AG08395 (cell line): ENCODE measurements at places on chromosomes 7 and 10.

- DNase-seq = no peak
Observed at GRCh38 chr10:99905971-99906370, 103.8 kb downstream of the DNMBP start.

DNA sequence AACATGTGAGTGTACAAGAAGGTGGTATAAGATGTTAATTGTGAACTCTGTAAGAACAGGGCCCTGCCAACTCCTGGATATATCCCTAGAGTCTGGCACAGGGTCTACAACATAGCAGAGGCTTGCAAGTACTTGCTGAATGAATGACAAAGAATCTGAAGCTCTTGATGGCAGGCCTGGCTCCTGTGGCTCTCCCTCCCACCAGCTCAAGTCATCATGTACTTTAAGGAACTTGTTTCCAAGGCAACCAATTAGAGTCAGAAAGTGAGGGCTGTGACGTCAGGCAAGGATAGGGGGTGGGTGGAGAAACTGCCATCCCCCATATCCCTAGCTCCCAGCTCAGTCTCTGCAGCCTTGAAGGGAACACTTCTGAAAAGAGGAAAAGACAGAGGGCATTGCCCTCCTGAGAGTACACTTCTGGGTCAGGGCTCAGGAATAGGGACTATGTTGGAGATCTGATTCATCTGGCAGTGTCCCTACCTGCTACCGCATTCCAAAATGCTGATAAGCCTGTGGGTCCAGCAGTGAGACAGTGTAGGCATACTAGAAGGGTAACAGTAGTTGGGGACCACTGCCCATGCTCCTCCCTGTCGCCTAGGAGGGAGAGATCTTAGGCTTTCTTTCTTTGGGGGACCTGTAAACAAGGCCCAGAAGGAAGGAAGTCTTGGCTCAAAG lies 34.6 kb upstream of the BTRC start:
- no peak for DNase-seq

DNA sequence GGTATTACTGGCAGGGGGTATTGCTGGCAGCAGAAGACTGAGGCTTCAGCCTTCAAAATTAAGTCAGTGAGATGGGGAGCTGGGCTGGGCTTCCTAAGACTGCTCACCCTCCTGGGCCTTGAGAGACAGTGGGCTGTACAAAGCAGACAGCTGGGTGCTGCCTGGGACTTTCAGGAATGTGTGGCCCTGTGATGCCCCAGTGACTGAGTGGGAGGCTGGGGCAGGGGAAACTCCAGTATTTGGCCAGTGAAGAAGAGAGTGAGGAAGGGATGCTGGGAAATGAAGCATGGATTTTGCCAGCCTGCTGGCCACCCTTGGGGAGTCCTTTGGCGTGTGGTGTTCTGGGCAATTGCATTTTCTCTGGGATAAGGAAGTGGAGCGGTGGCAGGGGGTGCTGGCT lies 442 bp downstream of the ANKRD2 start:
- DNase-seq = no peak

- DNase-seq = no peak
Observed at GRCh38 chr10:71081912-71082311, 130.5 kb upstream of the UNC5B start.

DNA sequence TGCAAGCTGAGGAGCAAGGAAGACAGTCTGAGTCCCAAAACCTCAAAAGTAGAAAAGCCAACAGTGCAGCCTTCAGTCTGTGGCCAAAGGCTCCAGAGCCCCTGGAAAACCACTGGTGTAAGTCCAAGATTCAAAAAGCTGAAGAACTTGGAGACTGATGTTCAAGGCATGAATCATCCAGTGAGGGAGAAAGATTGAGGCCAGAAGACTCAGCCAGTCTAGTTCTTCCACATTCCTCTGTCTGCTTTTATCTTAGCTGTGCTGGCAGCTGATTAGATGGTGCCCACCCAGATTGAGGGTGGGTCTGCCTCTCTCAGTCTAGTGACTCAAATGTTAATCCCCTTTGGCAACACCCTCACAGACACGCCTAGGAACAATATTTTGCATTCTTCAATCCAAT lies 20.1 kb upstream of the MDFIC start:
- DNase-seq = peak; percentile 35

DNA sequence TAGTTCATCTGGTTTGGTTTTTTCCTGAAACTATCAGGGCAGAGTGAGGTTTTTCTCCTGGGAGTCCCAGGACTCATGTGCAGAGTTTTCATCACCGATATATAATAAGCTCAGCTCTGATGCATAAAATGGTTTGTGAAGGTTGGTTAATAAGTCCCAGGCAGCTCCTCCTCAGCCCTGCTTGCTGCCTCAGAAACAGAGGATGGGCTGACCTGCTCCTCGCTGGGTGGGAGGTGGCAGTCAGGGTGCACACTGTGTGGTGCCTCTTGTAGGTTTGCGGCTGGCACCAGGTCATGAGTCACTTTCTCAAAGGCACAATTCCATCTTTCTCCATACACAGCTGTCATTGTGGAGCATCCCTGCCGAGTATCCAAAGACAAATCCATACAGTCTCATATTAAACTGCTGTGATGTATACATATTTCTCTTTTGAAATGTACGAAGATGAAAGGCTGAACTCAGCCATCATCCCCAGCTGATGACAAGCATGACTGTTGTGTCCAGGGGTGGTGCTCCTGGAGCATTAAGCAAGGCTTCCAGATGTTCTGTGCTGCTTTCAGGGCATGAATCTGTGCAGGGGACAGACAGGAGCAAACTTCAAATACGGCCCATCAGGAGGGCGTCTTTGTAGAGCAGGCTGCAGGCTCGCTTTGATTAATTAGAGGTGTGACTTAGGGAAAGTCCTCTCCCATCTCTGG lies 125.7 kb upstream of the NPS start:
- no peak for DNase-seq

DNA sequence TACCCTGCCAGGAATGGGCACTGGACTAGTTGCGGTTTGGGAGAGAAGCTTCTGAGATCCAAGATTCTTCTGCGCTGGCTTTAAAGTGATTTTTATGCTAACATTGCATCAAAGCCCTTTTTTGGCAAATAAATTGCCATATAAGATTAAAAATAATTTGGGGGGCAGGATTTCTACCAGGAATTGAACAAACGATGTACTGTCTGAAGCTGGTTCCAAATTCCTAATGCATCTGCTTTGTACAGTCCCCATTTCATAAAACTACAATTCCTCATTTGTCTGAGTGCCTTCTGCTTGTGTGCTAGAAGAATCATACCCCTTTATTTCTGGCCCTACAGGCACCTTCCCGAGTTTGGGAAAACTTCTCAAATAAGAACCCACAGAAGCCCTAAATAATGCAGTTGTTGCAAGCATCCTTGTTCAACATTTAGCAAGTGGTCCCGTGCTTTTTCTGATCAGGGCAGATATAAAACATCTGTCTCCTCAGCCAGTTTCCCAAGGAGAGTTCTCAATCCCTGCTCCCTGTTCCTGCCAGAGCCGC lies 349.7 kb downstream of the PTEN start:
- DNase-seq = no peak

- DNase-seq = peak; percentile 29
Observed at GRCh38 chr7:41503438-41503837, 199.5 kb downstream of the INHBA start.

DNA sequence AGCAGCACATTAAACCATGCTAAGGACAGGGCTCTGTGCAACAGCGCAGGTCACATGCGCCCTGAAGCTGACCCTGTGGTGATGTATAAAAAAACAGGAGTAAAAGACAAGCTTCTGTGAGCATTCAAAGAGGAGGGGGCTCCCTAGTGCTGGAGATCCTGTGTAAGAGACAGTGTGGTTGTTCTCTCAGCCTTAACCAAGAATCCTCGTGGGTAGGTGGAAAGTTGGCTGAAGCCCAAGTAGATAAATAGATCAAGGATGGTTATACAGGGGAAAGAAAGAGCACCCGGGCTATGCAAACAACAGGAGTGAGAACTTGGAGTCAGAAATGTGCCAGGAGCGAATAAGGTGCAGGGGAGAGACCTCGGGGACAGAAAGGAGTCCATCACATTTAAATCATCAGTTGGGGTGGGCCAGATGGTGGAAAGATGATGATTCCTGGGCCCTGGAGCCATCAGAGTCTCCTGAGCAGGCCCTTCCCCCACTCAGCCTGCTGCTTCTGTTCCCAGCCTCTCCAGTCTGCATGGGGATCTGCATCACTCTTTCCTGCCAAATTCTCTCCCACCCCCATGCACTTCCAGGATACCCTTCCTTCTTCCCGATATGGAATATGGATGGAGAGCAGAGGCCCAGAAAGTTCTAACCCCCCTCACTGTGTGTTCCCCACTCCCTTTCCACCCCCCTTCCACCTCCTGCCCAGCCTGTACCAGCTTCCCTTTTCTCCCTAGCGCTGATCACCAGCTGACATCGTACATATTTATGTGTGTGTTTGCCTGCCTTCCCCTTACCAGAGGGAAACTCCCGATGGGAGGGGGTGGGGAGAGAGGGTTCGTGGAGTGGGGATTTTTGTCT lies 78.1 kb upstream of the PRR15 start:
- no peak for DNase-seq

GRCh38 chr7:93015779-93016481 lies 101.8 kb downstream of the SAMD9 start:
- peak; percentile 45 for DNase-seq

DNA sequence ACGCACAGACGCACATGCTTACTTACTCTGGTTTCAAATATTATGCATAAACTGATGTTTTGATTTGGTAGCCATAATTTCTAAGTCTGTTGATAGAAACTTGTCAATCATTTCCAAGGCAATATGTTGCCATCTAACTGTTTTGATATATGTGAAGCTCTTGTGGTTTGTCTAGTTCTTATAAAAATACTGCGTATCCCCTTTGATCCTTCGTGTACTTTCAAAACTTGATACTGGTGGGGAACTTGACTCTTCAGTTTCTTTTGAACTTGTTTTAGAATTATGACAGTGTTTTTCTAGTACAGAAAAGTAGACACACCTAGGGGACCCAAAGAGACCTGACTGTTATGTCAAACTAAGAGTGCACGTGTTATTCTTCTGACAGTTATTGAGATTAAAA lies 708.0 kb downstream of the LRMDA start:
- no peak for DNase-seq

DNA sequence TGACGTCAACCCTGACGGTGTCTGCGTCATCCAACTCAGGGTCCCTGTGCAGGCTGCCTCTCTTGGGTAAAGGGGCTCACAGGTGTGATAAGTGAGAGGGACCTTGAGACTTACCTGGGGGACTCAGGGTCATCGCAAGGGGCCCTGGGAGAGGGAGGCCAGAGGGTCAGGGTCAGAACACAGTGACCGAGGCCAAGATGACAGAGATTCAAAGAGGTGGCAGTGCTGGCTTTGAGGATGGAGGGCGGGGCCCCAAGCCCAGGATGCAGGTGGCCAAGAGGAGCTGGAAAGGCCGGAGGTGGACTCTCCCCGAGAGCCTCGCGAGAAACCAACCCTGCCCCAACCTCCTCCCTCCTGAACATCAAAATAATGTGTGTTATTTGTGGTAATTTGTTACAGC lies 165.2 kb upstream of the PPP2R2D start:
- DNase-seq = no peak

DNA sequence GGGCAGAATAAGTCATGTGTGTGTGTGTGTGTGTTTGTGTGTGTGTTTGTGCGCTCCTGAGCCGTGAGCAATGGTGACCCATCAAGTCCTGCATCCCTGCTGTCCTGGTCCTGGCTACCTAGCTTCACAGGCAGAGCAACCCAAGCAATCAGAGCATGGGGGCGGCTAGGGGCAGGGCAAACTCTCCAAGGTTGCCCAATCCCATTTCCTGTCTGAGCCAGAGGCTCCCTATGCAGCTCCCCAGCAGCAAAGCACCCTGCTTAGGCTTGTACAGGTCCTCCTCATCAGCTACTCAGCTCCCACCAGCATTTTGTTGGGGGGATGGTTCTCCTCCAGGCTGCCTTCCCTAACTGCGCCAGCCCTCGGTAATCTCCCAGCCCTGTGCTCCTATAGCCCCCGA lies 31.1 kb upstream of the CRHR2 start:
- DNase-seq = no peak

DNA sequence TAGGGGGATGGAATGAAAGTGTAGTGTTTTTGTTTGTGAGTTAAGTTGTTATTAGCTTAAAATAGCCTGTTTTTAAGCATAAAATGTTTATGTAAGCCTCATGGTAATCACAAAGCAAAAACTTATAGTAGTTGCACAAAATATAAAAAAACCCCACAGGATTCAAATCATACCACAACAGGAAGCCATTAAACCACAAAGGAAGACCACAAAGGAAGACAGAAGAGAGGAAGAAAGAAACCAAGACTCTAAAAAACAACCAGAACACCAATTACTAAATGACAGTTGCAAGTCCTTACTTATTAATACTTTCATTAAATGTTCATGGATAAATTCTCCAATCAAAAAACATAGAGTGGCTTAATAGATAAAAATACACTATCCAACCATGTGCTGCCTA lies 63.6 kb downstream of the ANKRD7 start:
- DNase-seq = no peak

GRCh38 chr10:117865945-117866344 lies 180.8 kb downstream of the RAB11FIP2 start:
- no peak for DNase-seq

- no peak for DNase-seq
Observed at GRCh38 chr7:7519056-7519455, 16.6 kb downstream of the COL28A1 start.

- peak; percentile 47 for DNase-seq
Observed at GRCh38 chr7:226281-226895, 34.0 kb downstream of the FAM20C start.

DNA sequence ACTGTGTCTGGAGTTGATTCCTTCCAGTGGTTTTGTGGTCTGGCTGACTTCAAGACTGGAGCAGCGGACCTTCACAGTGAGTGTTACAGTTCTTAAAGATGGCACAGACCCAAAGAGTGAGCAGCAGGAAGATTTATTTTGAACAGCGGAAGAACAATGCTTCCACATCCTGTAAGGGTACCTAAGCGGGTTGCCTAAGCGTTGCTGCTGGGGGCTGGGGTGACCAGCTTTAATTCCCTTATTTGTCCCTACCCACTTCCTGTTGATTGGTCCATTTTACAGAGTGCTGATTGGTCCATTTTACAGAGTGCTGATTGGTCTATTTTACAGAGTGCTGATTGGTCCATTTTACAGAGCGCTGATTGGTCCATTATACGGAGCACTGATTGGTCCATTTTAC lies 13.2 kb downstream of the AKR1B15 start:
- peak; percentile 49 for DNase-seq

DNA sequence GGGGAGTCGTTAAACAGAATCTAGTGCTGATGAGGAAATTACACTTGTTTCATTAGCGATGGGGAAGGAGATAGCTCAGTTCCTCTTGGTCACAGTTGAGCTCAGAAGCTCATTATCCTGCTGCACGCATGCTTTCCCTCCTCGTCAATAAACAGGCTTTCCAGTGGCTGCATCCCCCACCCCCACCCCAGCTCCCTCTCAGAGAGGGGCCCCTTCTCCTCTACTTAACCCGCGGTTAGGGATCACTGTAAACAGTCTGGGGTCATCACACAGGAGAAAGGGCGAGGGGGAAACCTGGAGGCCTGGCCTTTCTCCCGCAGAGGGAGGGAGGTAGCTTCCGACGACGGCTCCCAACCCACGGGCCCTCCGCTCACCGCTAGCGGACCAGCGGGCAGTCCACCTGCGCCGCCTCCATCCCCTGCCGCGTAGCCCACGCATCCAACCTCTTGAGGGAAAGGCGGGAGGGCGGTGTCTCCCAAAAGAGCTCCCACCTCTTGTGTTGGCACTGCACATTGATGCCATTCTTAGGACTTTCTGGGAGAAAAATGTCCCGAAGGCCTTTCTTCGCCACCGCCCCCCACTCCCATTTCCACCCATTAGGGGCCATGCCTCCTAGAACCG lies 80.8 kb downstream of the PAX2 start:
- no peak for DNase-seq
